ENCODE measurements at places on chromosomes 16 and 17. TPM values are rescaled to one million over a fixed set of nuclear protein-coding genes. Genes with fewer than 3 reads are reported as not detected.

DNA sequence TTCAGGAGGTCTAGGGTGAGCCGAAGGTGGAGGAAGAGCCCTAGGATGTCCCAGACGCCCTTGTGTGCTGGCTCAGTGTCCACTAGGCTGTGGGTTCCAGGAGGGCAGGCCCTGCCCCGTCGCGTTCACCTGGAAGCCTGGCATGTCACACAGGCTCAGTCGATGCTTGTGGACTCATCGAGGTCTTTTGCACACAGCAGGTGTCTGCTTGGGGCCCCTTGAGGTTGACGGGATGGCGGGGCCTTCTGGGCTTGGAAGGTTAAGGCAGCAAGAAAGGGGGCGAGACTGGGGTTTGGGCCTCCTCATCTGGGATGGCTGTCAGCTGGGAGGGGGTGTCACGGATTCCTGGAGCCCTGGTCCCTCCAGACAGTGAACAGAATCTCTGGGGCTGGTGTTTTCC, 1.9 kb downstream of the RAP1GAP2 start:
- H3K4me3 ChIP-seq, result no peak overlapping the region
- no peak for DNase-seq
- no peaks in the 10 kb centered on the region for H3K4me1 ChIP-seq
- H3K27me3 ChIP-seq, result peaks cover 57% of the 10 kb centered on the region
- no peak overlapping the region for H3K27ac ChIP-seq
- no peaks in the 10 kb centered on the region for H3K36me3 ChIP-seq

DNA sequence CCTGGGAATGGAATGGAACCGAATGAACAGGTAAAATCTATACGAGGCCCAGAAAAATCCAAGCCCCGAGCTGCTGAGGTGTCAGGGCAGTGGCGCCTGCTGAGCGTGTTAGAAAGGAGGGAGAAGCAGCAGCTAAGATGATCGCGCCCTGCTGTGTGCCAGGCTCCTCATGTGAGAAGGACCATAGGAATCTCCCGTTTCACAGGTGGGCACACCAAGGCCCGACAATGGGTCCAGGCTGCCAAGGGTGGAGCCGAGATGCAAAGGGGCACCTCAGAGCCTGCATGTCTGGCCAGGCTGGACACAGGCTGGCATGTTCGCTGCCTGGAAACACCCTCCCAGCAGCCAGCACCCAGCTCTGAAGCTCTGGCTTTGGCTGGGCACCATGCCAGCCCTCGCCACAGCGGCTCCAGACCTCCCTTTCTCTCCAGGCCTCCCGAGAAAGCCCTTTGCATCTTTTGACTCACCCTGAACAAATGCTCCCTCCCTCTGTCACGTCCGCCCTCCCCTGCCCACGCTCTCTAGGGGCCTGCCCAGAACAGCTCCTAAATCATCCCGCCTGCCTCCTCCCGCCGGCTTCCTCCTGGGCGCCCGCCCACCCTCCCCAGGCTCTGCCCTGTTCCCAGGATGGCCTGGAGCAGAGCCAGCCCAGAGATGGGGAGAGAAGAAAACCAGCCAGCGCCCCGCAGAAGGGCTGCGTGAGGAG, 217.8 kb upstream of the GSE1 start:
- H3K27ac ChIP-seq, result no peak overlapping the region
- peak; percentile 79 for DNase-seq
- no peak overlapping the region for H3K4me3 ChIP-seq

GRCh38 chr17:45149669-45150664, 1.7 kb downstream of the HEXIM1 start:
- peaks cover 33% of the 10 kb centered on the region for H3K4me1 ChIP-seq
- peaks cover 3% of the 10 kb centered on the region for H3K36me3 ChIP-seq
- no peaks in the 10 kb centered on the region for H3K27me3 ChIP-seq
- H3K27ac ChIP-seq, result peak overlapping the region; percentile 86

CFAP97D1 gene
- total RNA-seq, result not detected

C16orf78 gene
- total RNA-seq, result not detected

RAMP2 gene
- total RNA-seq, result not detected

Measured in K562 (cell line).